ENCODE measurements at places on chromosomes 11 and 22.

DNA sequence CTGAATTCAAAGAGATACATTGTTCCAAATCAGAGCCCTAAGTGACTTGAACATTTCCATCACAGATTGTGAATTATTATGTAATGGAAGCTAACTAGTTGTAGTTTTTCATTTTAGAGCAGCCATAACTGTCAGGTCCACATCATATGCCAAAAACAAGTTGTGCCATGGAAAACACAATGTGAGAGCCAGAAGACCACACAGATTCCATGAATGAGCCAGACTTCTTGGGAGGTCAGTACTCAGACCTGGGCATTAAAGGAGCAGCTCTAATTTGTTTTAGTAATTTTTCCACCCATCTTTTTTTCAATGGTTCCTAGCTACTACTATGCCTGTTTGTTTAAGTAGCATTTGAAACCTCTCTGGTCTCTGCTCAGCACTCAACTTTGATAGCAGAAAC, 279.4 kb downstream of the FAT3 start:
- no peak for DNase-seq

GRCh38 chr11:60065801-60066200, 9.3 kb downstream of the MS4A3 start:
- no peak for DNase-seq

DNA sequence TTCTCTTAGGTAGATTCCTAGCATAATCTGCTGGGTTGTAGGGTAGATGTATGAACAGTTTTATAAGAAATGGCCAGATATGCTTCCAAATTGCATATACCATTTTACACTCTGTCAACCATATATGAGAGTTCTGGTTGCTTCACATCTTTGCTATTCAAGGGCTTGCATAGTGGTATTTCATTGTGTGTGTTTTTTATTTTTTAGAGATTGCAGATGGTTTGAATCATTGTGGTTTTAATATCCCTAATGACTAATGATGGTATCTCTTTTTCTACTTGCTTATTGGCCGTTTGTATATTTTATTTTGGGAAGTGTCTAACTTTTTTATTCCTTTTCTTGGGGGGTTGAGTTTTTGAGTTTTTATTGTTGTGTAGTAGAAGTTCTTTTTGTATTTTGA, 26.9 kb downstream of the RNF214 start:
- DNase-seq = no peak

DNA sequence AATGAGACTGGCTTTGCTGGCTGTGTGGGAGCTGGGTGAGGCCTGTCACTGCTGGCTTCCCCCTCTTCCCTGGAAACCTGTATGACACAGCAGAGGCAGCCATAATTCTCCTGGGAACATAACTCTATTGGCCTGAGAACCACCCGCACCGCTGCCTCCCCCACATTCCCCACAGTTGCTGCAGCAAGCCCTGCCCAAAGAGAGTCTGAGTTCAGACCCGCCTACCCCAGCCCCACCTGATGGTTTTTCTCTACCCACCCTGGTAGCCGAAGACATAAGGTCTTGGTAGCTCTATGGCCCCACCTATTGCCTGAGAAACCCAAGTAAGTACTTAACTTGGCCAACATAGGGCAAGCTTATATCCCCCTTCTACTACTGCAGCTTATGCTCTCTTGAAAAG, 174.8 kb downstream of the C11orf91 start:
- no peak for DNase-seq

DNA sequence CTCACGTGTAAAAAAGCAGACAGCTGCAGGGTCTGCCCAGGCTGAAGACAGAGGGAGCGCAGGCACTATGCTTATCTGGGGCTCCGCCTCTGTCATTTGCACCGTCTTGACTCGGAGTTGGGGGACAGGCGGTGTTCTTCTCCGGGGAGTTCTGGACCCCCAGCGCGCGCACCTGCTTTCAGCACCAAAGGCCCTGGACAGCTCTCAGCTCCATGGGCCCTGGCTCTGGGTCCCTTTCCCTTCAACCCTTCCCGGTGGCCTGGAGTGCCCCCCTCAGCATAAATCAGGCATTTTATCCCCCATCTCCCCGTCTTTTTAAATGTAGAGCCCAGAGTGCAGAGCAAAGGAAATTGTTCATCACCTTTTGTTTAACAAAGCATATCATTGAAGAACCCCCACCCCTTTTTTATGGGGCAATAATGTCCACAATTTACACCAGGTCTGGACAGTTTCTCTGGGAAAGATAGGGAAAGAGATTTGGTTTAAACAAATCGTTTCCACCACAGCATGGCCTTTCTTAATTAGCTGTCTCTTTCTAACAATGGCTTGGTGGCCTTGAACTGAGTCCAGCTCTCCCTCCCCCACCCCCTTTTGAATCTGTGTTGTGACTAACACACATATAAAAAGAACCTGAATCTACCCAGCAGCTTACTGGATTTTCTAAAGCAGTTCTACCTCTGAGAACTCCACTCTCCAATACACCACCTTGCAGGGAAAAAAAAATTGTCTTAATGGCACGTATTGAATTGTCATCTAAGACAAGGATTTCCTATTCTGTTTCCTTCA, 1.7 kb downstream of the SEZ6L start:
- DNase-seq = no peak

GRCh38 chr11:102666331-102666957, 39.1 kb downstream of the MMP27 start:
- DNase-seq = peak; percentile 17

- no peak for DNase-seq
Measured at GRCh38 chr11:6799402-6799801, at the start of gene OR6A2. OR6A2 (minus strand) TSS chr11:6799689; CDS start chr11:6795708, 3,981 bp downstream.

DNA sequence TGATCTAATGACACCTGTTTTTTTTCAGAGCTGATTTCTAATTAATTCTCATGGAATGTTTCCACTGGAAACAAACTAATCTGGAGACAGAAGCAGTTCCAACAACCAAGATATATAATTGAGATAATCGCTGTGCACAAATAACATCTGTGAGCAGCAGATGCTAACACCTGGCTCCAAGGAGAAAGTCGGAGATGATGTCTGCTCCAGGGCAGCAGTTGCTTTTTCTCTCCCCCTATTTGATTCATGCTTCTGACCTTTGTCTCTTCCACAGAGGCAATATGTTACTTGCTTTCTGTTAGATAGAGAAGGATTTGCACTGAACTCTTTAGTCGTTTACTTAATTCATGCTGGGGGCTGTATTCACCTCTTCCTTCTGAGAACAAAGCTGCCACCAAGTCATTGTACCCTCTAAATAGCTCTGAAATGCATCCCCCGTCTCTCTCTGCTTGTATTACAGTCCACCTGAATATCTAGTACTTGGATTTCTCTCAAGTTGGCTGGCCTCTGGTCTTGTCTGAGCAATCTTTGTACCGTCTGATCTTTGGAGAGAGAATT, 187.4 kb downstream of the MYO18B start:
- no peak for DNase-seq

GRCh38 chr22:24315367-24315966, 44.8 kb downstream of the SPECC1L start:
- no peak for DNase-seq

DNA sequence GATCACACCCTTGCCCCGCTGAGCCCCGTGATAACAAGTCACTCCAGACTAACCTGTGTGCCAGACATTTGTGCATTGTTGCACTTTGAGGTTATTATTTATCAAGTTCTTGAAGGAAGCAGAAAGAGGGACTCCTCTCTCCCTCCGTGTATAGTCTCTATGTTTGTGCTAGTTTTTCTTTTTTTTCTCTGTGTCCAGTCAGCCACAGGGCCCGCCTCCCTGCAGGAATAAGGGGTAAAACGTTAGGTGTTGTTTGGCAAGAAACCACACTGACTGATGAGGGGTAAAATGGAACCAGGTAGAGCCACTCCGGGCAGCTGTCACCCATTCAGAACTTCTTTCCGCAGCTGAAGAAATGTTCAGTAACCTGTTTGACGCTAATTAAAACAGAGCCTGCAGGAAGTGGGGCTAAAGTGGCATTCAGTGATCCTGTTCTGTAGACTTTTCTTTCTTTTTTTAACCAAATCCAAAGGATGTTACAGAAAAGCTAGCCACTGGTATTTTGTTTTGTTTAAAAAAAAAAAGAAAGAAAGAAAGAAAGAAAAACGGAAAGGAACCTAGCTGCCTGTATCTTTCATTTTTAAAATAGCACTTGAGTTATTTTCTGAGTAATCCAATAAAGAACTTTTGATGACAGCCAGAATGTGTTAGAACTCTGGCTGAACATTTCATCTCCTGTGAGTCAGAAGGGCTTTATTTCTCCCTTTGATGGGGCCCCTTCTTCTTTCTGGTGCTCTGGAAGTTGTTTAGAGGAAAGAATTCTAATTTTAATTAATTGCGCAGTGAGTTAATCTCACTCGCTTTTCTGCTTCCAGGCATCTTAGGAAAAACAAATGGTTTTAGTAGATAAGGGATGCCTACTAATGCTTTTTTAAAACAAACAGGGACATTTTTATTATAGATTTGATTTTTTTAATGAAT, 58.2 kb downstream of the COMMD9 start:
- no peak for DNase-seq

GRCh38 chr22:26777156-26777801, 119.9 kb downstream of the MIAT start:
- no peak for DNase-seq

DNA sequence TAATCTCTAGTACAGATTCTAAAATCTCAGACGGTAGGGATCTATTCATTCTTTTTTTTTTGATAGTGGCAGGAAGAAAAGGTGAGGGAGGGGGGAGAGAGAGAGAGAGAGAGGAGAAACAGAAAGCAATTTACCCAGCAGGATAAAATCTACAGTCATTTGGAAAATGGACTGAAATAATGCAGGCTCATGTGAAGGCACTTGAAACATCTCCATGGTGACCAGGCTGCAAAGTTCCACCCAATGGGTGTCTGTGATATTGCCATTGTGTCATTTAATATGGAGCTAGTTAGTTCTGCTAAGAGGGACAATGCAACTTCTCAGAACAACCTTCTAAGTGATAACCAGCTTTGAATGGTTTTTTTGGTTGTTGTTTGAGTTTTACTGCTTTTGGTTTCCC, 165.2 kb upstream of the RAG2 start:
- no peak for DNase-seq

All from stimulated activated CD4-positive, alpha-beta T cell treated with anti-CD3 and anti-CD28 coated beads, Interleukin-4, amount 100 ng/mL, for 24 hours (primary cell).